ENCODE measurements at places on chromosomes 6 and 20.

GRCh38 chr6:29519291-29520010, 31.7 kb upstream of the MAS1L start:
- DNase-seq, result no peak

- no peak for DNase-seq
Measured at GRCh38 chr6:20800229-20800628, 266.0 kb downstream of the CDKAL1 start.

GRCh38 chr6:48766349-48766748, 655.4 kb upstream of the PTCHD4 start:
- no peak for DNase-seq

GRCh38 chr6:88569959-88570358, 393.5 kb downstream of the RNGTT start:
- DNase-seq, result no peak

DNA sequence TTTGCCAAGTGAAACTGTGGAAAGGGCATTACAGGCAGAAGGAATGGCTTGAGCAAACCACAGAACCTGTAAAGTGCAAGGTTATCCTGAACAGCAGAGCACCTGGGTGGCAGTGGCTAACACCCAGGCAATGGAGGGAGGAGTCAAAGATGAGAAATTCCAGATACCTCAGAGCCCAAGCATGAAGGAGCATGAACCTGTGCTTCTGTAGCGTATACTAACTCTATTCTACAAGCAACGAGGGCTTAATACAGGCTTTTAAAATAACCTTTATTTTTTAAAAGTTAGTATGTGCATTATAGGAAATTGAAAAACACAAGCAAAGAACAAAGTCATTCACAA, 77.0 kb downstream of the CNBD2 start:
- no peak for DNase-seq

DNA sequence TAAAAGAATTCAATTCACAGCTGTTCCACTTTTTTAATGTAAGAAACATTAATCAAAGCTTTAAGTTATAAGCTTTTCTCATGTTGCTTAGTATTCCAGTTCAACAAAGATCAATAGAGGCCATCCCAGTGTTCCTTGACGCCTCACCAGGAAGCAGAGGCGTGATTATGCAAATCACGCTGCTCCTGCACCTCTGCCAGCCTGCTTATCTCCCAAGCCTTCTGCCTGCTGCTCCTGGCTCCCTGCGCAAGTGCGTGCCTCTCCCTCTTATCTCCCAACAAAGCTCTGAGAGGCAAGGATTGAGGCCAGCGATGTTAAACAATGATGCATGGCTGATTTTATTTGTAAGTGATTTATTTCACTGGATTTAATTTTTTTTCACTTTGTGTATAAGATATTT, 42.8 kb downstream of the INSM1 start:
- no peak for DNase-seq

GRCh38 chr20:1926237-1926636, 31.0 kb downstream of the SIRPA start:
- DNase-seq, result no peak

DNA sequence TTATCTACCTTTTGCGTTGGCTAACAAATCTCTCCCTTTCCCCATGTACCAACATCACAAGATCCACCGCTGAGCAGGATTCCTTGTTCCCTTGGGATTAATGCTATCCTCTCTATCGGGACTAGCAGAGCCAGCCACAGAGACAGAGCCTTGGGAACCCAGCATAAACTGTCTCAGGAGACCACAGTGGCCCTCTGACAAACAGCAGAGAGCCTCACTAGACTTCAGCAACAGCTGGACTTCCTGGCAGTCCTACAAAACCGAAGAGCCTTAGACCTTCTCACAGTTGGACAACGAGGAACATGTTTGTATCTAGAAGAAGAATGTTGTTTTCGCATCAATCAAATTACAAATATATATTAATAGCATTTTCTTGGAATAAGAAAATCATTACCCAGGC, 39.6 kb upstream of the POU5F1 start:
- no peak for DNase-seq

GRCh38 chr6:34300332-34300751, 51.5 kb upstream of the SMIM29 start:
- DNase-seq, result no peak

DNA sequence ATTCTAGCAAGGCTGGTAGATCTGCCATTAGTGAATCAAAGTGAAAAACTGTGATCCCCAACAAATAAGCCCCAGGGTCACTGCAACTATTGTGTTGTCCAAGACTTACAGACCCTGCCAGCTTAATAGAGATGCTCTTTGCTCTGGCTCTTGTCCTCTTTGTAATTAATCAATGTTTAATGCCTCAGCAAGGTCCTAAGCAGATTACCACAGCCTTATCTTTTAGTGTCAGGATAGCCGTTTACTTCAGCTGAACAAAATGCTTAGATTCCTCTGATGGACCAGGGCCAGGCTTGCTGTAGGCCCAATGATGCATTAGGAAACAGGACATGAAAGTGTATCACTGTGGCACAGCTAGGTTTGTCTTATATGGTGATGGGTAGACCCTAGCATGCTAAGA, 353.3 kb downstream of the HACE1 start:
- DNase-seq, result no peak

GRCh38 chr20:36330091-36330490, 24.0 kb downstream of the DLGAP4 start:
- no peak for DNase-seq

DNA sequence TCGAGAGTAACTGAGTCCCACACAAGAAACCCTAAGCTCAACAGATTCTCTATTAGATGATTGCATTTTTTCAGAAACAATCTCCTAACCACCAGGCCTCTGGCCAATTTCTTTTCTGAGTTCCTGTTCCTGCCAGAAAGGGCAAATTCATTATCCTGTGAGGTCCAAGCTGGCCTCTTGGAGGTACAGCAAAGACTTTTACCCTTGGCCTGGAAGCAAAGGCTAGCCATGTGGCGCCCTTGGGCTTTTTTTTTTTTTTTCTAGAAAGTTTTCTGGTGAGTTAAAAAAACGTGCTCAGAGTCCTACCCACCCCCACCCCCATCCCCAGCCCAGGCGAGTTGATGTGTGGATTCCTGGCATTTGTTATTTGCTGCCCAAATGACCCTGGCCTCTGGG, 59.0 kb upstream of the EEF1A1 start:
- no peak for DNase-seq

GRCh38 chr6:10331334-10331968, 83.4 kb downstream of the TFAP2A start:
- DNase-seq, result no peak

GRCh38 chr6:69706724-69707123, 90.1 kb downstream of the LMBRD1 start:
- no peak for DNase-seq

DNA sequence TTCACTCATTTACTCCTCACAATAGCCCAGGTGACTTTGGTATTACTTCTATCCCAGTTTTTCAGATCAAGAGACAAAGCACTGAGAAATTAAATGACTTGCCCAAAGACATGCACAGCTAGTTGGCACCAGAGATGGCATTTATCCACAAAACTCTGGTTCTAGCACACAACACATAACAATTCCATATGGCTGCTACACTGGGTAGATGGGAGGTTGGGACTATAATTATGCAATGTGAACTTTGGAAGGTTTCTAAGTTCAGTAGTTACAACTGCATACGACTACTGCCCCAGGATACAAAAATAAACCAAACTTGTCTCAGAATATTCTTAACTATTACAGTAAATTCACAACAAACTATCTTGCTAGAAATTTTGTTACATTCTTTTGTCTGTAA, 54.2 kb upstream of the MLIP start:
- DNase-seq, result no peak
